ENCODE measurements at places on chromosomes 13 and 19.
A peak's percentile ranks its signal among the peaks of the same experiment; 100 is the strongest.

DNA sequence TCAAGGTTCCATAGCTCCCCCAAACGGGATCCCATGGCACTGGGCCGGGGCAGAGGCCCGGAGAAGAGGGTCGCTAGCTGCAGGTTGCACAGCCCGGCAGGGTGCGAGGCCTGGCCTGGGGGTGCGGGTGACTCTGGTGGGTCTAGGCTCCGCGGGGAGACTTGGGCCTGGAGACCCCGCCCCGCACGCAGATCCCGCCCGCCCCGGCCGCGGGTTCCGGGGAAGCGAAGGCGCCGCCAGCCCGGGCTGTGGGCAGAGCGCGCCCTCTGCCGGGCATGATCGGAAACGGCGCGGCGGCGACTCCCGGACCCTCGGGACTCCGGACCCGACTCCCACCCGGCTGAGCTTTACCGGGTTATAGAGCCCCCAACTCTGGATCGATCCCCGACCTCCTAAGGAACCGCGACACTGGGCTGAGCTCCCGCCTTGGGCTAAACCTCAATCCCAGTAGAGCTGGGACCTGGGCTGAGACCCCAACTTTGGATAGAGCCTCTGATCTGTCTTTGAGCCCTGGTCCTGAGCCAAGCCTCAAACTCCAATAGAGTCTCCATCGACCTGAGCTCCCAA is 3.1 kb upstream of the TNFAIP8L1 start:
- DNase-seq, result no peak

- no peak for DNase-seq
Measured at GRCh38 chr19:977058-977464, 7.1 kb upstream of the WDR18 start.

DNA sequence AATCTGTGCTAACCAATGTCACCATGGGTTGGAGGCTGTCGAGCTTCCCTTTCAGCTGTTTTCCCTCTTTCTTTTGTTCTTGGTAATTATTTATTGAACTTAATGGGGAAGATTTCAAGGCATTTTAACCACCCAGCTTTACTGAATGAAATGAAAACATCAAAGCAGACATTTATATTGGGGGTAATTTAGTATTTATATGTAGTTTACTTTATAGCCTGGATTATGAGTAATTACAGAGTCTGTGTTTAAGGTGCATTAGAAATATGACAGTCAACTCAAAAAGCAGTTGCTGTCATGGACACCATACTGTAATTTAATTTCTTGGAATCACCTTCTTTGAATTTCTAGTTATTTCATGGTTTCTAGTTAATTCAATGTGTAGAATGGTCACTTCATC is 42.0 kb downstream of the TNFRSF19 start:
- DNase-seq, result no peak

GRCh38 chr19:3766520-3766919 is 4.0 kb downstream of the MRPL54 start:
- DNase-seq, result no peak

GRCh38 chr13:38376546-38376945 is 26.9 kb downstream of the UFM1 start:
- no peak for DNase-seq

DNA sequence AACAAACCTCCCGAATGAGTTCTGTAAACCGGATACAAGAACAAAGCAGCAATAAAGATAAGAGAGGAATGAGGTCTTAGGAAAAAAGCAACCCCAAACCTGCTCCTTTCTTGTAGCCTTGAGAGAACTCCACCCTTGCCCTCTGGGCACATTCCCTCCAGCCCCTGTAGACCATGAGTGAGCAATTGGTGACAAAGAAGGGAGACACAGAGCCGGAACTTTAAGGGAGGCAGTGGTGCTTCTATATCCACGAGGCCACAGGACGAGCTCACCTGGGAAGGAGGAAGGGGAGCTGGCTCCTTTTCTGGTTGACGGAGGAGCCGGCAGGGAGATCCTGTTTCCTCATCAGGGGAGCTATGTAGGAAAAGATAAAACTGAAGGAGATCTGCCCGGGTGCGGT is 13.0 kb downstream of the BRME1 start:
- no peak for DNase-seq

- peak; percentile 71 for DNase-seq
Measured at GRCh38 chr13:94435604-94436226, 43.8 kb downstream of the DCT start.

GRCh38 chr13:59879281-59879680 is 284.4 kb downstream of the DIAPH3 start:
- no peak for DNase-seq

GRCh38 chr13:76503766-76504165 is 382.4 kb downstream of the KCTD12 start:
- peak; percentile 23 for DNase-seq

DNA sequence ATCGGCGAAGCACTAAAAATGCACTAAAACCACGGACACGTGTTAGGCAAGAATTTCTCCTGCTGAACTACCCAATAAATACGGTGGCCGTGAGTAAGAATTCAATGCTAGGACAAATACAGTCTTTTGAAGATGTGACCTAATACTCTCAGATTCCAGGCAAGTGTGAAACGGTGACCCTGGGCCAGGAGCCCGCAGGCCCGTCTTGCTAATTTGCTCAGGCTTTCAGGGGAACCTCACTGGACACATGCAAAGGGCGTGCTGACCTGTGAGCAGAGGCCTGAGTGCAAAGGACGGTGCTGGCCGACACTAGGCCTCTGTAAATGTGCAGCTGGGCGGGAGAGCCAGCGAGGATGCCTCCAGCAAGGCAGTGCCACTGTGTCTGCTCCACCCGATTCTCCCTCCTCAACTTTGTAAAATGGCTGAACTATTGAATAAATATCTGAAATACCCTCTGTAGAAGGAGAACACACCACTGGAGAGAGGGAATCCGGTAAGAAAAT is 70.1 kb downstream of the STK24 start:
- no peak for DNase-seq

DNA sequence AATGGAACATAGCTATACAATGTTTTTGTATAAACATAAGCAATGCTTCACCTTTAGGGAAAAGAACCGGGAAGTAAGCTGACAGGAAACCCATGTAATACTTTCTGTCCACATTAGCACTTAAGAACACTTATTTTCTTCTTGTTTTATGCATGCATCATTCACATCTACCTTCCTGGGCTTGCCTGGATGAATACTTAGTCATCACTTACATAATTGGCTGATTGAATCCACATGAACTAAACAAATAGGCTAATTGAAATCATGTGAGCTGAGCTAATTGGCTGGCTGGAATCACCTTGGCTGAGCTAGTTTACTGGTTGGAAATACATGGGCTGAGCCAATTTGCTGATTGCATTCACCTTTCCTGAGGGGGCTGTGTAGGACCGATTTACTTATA is 78.8 kb downstream of the ZNF726 start:
- DNase-seq, result no peak

DNA sequence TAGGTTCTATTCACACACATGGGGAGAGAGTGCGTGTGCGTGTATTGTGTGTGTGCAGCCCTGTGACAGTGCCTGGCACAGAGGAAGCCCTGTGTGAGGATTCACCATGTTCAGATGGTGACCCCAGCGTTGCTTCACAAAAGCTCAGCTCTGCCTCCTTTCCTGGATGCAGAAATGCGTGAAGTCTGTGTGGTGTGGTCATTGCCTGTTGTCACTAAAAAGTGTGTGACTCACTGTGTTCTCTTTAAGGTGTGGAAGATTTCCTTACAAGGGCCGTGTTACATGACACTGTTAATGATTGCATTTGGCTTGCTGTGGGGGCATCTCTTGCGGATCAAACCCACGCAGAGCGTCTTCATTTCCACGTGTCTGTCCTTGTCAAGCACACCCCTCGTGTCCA is 19.5 kb upstream of the DCUN1D2 start:
- no peak for DNase-seq

- no peak for DNase-seq
Measured at GRCh38 chr19:1860821-1861598, 2.4 kb downstream of the KLF16 start.

GRCh38 chr13:43141685-43142084 is 118.3 kb downstream of the DNAJC15 start:
- no peak for DNase-seq

DNA sequence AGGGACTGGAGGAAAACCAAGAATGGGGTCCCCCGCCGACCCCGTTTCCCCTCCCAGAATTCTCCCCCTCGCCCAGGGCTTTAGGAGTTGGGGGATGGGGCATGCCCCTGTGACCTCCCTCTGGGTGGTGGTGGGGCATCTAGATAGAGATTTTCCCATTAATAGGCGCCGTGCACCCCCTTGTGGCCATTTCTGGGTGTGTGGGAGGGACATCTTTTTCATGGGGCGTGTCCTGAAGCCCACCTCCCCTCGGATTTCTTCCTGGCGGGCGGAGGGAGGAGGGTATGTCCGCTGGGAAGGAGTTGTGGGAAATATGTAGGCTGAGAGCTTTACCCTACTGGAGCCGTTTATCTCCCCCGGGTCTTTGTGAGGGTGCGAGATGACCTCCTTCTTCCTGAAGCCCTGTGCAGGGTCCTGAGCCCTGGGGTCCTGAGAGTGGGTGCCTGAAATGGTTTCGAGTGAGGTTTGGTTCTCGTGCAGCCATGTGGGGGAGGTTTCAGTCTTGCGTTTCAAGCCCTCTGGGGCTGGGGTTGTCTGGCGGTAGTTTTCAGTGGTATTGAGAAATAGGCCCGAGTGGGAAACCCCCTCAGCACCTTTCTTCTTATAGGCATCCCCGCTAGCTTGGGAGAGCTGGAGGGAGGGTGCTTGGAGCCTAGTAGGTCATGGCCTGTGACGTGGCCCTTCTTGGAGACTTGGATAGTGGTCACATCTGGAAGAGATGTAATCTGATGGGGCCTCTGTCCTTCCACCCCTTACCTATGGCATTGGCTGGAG is 1.0 kb downstream of the PRMT1 start:
- DNase-seq, result no peak

DNA sequence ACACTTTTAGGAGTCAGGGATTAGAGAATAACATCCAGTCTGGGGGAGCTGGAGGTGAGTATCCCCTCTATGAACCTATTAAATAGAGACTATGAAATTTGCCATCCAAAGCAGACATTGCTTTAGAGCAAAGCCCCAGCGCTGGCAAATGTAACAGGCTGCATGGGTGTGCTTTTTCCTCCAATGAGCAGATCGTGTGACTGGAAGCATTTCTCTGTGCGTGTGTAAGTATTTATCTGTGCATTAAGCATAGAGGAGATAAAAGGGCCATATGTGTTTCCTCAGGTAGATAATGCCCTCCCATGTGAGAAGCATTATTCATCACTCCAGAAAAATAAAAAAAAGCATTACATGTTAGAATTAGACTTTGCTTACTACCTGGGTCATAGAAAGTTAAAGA is 924 bp downstream of the TNFSF13B start:
- no peak for DNase-seq

DNA sequence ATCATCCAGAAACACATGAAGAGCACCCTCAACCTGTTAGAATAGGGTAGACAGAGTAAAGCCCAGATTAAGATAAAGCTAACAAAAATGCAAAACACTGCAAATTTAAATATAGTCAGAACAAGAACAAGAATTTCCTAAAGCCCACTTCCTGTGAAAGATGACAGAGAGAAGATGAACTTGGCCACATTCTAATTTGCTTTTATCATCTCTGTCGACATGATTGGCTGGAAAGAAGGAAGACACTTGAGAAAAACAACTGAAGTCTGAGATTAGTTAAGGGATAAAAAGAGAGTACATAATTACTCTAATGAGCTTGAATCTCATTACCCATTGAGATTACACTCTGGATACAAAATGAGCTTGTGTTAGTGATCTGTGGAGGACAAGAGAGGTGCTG is 537.6 kb downstream of the KLF5 start:
- no peak for DNase-seq

GRCh38 chr19:15260939-15261338 is 28.7 kb upstream of the EPHX3 start:
- DNase-seq, result no peak

GRCh38 chr19:4768934-4769777 is 22.4 kb upstream of the FEM1A start:
- DNase-seq, result peak; percentile 89

GRCh38 chr13:73327579-73327978 is 268.8 kb downstream of the KLF5 start:
- DNase-seq, result no peak

DNA sequence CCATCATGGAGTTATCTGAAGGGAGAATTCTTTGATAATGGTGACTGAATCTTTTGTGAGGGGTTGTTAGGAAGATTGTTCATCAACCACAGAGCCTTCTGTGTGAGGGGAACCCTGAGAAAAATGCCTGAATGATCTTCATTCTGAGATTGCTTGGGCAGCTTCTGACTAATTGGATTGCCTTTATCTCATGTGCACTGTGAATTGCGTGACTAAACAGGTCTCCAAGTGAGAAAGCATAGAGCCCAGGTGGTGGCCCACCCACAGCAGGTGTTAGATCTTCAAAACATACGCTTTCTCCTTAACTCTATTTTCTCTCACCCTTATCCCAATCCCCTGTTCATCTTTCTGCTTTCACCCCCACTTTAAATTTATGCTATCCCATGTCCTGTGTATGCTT is 58.3 kb downstream of the DOCK9 start:
- DNase-seq, result no peak

DNA sequence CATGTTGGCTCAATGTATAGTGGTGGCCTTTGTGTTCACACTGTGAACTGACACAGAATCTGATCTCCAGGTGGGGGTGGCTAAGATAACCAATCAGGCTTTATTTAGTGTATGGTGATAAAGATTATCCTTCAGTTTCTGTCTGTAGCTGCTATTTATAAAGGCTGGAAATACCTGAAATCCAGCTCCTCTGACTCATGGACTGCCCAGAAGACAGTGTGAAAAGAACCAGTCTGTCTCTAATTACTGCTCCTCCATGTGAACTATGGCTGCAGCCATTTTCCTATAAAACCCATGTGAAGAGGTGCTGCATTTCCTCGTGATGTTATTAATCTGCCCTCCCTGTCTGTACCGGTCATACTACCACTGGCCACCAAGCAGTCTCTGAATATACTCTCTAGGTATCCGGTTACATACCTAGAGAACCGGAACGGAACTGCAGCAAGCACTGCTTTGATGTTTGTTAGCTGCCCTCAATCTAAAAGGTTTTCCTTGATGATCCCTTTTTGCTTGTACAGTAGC is 238.0 kb downstream of the LHFPL6 start:
- DNase-seq, result no peak

DNA sequence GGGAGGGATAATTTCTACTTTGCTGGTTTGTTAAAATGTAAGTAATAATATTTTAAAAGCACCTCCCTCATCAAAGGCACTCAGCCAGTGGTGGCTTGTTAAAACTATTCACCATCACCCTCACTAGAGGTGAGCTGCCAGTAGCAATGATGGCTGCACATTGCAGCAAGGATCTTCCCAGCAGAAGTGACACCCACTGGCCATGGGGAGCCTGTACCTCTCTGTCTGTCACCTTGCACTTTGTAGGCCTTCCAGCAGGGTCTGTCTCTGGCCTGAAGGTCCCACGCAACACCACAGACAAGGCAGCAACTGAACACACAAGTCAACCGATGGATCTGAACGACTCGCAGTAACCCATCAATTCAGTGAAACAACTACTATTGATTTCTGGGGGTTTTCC is 47.3 kb upstream of the C13orf42 start:
- no peak for DNase-seq
